ENCODE measurements at places on chromosomes 3 and 15.

DNA sequence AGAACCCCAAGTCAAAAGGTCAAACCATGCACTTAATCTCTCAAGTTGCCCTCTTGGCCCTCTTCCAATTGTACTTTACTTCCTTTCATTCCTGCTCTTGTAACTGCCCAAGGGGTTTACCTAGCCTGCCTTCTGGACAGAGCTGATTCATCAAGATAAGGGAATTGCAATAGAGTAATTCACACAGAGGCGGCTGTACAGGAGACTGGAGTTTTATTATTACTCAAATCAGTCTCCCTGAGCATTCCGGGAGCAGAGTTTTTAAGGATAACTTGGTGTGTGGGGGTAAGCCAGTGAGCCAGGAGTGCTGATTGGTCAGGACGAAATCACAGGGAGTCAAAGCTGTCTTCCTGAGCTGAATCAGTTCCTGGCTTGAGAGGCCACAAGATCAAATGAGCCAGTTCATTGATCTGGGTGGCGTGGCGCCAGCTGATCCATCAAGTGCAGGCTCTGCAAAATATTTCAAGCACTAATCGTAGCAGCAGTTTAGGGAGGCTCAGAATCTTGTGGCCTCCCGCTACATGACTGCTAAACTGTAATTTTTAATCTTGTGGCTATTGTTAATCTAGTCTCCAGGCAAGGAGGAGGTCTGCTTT lies 590.0 kb downstream of the EPHA3 start:
- DNase-seq = no peak

GRCh38 chr15:35465783-35466182 lies 80.2 kb downstream of the DPH6 start:
- DNase-seq = no peak

GRCh38 chr15:52523647-52524046 lies 5.0 kb downstream of the MYO5A start:
- no peak for DNase-seq

GRCh38 chr3:149806171-149806778 lies 6.7 kb upstream of the RNF13 start:
- DNase-seq = no peak

DNA sequence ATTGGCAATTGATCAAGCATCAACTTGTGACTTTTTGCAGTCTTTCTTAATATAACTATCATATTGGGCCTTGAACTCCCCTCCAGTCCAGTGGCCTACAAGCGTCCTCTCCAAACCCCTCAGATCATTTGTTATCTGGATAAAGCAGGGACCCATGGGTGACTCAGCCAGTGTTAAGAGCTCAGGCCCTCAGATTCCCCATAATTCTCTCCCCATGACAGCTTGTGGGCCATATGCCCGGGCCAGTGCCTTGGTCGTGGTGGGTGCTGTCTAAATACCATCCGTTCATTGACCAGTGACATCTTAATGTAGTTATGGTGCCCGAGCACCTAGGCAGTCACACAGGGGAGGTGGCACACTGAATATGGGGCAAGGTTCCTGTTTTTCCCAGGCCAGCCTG lies 18.1 kb downstream of the MCF2L2 start:
- DNase-seq = no peak

- DNase-seq = no peak
These were observed 13.9 kb upstream of the TEX9 start for GRCh38 chr15:56351353-56351752.

DNA sequence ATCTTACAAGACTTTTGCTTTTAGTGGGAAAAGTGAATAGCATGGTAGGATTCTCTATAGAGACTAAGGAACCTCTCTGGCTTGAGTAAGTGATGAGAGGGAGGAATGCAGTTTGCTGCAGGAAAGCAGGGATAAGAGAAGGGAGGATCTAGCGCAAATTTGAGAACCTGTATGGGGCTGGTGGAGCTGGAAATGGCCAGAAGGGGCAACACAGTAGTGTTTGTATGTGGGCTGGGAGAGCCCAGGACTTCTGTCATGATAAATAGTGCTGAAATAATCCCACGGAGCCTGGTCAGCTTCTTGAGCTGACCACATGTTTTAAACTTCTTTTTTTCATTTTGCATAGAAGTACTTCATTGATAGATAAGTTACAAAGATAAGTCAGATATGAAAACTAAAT lies 11.2 kb upstream of the SHC4 start:
- DNase-seq = no peak

GRCh38 chr3:133042778-133043177 lies 4.6 kb downstream of the TMEM108 start:
- DNase-seq = no peak

DNA sequence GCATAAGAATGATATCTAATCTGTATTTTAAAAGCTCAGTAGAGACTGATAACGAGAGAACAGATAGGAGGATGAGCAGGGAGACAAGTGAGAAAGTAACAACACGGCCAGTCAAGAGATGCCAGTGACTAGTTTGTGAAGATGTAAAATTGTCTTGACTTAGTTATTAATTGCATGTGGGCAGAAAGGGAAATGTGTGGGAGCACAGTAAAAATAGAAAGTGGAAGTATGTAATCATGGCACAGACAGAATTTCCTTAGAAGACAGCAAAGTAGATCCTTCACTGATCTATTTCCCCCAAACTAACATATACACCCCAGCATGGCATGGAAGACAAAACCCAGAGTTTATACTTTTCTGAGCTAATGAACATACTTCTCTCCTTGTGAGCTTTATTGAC lies 344.5 kb downstream of the FGF12 start:
- no peak for DNase-seq

DNA sequence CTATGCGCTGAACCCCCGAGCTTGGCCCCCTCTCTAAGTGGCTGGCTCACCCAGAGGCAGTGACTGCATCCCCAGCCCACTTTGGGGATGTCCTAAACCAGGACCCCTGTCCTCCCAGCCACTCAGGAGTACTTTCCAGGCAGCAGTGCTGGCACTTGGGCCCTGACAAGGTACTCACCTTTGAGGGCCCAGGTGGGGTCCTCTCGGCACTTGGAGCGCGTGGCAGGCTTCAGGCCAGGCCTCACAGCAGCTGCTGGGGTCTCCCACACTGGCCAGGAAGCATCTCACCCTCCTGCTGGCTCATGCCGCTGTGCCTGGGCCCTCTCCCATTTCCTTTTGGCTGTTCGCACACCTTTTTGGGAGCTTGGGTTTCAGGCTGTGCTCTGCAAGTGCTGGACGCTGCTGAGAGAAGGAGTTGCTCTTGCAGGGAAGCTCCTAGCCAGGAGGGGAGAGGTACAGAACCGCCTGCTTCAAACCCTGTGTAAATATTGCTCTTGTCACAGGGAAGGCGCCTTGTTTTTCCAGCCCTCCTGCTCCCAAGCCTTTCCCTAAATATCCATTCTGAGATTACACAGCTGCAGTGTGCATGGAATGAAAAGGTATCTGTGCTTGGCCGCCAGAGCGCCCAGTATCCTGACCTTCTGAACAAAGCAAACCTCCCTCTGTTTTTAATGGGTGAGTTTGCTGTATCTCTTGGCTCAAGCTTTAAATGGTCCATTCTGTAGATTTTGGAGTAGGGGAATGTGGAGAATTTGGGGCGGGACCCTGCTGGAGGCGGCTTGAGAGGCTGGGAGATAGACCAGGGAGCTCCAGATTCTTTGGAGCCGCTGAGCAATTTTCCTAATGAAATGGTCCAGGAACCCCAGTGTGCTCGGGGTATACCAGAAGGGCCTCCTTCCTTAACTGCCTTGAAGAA lies 45.6 kb downstream of the DNASE1L3 start:
- DNase-seq = no peak

DNA sequence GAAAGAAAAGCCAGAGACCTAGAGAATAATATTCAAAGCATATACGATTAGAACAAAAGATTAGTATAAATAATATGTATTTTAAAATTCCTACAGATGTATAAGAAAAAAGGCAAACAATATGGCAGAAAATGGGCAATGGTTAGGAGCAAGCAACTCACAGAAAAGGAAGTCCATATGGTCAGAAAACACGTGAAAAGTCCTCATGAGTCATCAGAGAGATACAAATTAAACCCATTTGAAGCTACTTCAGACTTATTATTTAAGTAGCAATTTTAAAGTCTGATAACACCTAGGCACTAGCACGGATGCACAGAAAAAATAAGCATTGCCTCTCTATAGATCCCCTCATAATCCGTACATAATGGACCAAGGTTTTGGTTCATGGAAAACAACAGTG lies 25.6 kb downstream of the SLC7A14 start:
- no peak for DNase-seq

- no peak for DNase-seq
These were observed 13.3 kb downstream of the ITGA11 start for GRCh38 chr15:68418611-68419161.

GRCh38 chr15:89451846-89452245 lies 44.5 kb downstream of the RHCG start:
- no peak for DNase-seq

DNA sequence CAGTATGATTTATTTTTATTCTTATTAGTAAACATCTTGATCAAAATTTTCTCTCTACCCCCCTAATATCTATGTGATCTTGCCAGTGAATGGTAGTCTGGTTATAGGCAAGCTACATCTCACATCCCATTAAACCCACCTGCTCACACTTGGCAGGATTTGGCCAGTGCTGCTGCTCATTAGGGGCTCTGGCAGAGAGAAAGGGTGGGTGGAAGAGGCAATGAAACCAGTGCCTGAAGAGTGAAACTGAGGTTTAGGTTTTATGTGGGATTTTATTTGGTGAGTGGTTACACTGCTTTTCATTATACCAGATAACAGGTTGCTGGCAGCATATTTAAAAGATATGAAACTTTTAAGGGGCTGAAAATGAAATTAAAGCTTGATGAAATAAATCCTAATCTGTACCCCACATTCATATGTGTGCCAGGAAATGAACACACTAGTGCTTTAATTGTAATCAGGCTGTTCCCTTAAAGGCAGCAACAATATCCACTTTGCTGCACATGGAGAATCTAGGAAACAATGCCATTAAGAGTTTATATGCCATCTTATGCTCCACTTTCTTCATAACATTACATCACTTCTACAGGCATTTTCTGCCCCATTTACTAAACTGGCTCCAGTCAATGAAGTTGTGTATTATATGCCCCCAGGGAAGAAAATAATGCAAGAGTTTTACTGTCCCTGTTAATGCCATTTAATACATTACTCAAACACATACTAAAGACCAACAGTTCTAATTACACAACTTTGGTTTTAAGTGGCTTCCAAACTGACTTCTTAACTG lies 688.7 kb downstream of the MECOM start:
- no peak for DNase-seq

DNA sequence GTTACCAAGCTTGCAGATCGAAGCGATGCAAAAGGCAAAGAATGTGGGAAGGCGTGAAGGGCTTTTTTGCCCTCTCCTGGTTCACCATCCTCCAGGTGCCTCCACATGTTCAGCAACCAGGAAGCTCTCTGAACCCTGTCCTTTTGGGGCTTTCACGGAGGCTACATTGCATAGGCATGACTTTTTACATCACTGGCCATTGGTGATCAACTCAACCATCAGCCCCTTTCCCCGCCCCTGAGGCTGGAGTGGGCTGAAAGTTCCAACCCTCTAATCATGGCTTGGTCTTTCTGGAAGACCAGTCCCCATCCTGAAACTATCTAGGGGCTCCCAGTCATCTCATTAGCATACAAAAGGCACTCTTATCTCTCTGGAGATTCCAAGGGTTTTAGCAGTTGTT lies 52.6 kb downstream of the UACA start:
- no peak for DNase-seq

DNA sequence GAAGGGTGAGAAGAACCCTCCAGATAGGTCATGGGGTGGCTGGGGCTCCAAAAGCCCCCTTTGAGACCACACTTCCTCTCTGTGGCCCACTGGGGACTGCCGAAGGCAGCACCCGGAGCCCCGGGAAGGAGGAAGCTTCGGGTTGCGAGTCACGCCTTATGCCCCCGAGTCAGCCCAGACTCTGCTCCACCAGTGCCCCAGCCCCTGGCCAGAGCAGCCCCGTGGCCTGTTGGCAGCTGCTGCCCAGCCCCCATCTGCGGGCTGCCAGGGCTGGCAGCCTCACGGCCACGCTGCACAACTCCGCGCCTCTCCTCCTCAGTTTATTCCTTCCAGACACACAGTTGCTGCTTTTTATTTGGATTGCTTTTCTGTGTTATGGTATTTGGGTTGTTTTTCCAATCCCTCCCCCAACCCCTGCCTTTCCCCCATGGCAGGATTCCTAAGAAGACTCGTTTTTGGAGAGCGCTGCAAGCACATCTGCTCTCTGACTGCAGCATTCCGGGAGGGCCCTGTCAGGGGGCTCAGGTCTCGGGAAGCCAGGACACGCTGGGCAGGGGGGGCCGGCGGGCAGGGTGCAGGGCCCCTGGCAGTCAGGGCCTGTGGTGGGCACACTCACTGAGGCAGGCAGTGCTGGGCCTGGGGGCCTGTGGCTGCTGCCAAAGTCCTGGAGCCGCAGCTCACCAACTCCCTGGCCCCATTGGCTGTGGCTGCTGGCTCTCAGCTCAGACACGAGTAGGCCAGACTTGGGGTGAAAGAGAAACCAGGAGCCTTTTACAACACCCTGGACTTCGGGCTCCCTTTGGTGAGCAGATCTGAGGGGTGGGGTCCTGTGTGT lies 20.2 kb downstream of the MAGEF1 start:
- no peak for DNase-seq

- no peak for DNase-seq
These were observed 14.5 kb upstream of the KBTBD12 start for GRCh38 chr3:127900536-127900935.

- no peak for DNase-seq
These were observed 542.6 kb downstream of the ZBBX start for GRCh38 chr3:166837535-166837934.

DNA sequence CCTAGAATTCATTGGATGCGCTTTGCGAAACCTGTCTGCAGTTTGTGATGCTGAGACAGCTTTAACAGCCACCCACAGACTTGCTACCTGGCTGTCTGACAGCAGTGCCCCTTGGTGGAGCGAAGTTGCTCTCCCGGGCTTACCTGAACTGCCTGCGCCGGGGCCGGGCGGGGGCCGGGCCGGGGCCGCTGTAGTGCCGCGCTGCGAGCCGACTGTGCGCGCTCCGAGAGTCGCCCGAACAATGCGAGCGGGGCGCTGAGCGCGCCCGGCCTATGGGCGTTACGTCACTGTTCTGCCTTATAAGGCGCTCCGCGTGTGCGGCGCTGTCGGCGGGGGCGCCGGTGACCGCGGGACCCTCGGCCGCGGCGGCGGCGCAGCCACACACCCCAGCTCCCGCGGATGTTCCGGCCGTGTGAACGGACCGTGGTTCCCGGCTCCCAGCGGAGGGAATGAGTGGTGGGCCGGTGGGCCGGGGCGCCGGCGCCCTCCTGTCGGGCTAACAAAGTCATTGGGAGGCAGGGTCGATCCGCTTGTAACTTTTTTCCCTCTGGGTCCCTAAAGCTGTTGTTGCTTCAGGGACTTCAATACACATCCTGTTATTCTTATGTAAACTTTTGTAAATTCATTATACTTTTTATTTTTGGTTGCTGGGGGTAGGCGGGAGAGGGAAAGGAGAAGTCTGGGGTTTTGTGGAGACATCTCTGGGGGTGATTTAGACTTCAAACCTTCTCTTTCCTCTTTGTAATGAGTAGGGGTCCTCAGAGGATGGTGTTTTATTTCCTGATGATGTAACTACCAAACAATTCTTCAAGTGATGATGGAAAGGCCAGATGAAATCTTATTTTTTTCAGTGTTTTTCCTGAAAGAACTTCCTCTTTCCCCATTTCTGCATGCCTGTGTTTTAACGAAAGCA lies 58.5 kb downstream of the CMSS1 start:
- DNase-seq = peak; percentile 63

GRCh38 chr15:69141286-69141701 lies 19.1 kb upstream of the GLCE start:
- DNase-seq = no peak
